ENCODE measurements at places on chromosomes 3 and 15.

DNA sequence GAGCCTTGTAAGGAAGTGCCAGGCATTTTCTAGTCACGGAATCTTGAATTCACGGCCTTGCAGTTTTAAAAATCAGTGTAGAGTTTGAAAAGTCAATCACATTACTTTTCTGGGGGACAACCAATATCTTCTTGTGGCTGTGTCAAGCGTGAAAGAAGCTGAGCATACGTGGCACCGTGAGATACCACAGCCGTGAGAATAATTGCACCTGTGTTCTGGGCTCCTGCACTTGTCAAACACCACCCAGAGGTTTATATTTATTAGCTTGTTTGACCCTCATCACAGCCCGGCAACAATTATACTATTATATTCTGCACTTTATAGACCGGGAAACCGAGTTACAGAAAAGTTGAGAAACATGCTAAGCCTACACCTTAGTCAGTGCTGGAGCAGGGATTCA is 45.2 kb downstream of the ARRDC4 start:
- H3K36me3 ChIP-seq: no peaks in the 10 kb centered on the region
- H3K27me3 ChIP-seq: no peaks in the 10 kb centered on the region
- H3K4me3 ChIP-seq: no peak overlapping the region
- H3K27ac ChIP-seq: no peak overlapping the region
- no peaks in the 10 kb centered on the region for H3K4me1 ChIP-seq

DNA sequence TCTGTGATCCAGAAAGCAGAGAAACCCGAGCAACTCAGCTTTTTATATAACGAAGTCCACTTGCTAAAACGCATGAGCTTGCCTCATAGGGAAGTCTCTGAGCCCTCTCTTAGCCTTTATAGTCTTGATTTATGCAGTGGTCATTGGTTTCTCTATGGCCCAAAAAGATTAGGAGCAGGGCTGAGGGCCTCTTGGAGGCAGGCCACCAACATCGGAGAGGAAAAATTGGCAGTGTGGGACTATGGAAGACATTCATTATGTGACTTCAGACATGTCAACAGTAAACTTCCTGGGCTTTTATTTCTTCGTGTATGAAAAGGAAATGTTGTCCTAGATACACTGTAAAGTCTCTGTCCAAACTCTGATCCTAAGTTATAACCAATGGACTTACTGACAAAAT is 13.5 kb downstream of the RAB8B start:
- H3K27ac ChIP-seq: no peak overlapping the region
- no peak for DNase-seq
- no peak overlapping the region for H3K4me3 ChIP-seq
- peaks cover under 1% of the 10 kb centered on the region for H3K27me3 ChIP-seq
- no peaks in the 10 kb centered on the region for H3K36me3 ChIP-seq
- H3K4me1 ChIP-seq: peaks cover 45% of the 10 kb centered on the region

DNA sequence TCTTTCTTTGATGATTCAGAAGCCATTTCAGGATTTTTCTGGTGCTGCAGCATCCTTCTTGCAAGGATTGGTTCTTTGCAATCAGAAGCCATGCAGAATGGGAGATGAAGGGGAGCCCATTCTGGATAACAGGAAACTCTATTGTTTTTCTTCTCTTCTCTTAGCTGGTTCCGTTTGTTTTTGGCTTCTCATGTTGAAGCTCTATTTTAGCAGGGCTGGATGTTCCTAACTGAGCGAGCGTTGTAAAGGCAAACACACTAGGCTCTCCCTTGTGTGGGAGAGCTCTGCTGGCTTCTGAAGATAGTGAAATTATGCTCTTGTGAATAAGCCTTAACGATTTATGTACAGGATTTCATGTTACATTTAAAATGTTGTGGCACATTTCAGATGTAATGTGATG is 8.3 kb downstream of the CACNA1D start:
- DNase-seq: no peak
- H3K27me3 ChIP-seq: no peaks in the 10 kb centered on the region
- no peak overlapping the region for H3K4me3 ChIP-seq
- H3K36me3 ChIP-seq: no peaks in the 10 kb centered on the region
- H3K4me1 ChIP-seq: peaks cover 4% of the 10 kb centered on the region

DNA sequence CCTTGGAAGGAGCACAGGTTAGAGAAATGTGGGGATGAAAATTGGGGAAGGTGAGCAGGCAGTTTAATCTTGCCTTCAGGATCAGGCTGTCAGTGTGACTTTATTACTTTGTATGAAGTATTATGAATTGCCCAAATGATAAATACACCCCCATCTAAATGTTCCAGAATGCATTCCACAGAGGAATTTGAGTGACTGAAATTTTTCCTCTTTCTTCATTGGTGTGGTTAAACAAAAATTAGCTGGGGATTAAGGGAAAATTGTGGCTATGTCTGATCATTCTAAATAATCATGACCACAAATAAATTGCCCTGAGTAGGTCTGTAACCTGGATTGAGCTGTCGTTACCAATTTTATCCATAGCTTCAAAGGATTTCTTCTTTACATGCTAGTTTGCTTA is 33.5 kb downstream of the FAM98B start:
- H3K27ac ChIP-seq: no peak overlapping the region
- no peak for DNase-seq
- H3K27me3 ChIP-seq: no peaks in the 10 kb centered on the region
- H3K4me3 ChIP-seq: no peak overlapping the region
- H3K36me3 ChIP-seq: no peaks in the 10 kb centered on the region

GRCh38 chr15:45855210-45855906 is 220.5 kb downstream of the SQOR start:
- H3K27me3 ChIP-seq: no peaks in the 10 kb centered on the region
- no peak overlapping the region for H3K4me3 ChIP-seq
- H3K4me1 ChIP-seq: no peaks in the 10 kb centered on the region

DNA sequence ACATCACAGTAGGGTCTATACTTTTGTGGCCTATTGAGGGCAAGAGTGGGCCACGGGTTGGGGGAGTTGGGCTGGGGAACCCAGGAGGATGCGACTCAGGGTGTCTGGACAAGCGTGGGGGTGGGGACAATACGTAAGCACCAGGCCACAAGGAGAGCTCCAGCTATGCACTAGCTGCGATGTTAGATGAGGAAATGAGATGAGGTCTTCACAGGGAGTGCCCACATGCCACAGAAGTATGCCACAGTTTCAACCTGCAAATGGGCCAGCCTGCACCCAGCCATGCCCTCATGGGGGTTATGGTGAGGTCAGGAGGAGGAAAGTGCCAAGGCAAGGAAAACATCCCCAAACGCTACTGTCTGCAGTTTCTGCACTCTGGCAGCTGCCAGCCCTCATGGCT is 30.5 kb downstream of the CACNA2D2 start:
- H3K4me1 ChIP-seq: peaks cover 4% of the 10 kb centered on the region
- H3K4me3 ChIP-seq: no peak overlapping the region
- no peak for DNase-seq
- H3K36me3 ChIP-seq: no peaks in the 10 kb centered on the region
- peaks cover 7% of the 10 kb centered on the region for H3K27me3 ChIP-seq

DNA sequence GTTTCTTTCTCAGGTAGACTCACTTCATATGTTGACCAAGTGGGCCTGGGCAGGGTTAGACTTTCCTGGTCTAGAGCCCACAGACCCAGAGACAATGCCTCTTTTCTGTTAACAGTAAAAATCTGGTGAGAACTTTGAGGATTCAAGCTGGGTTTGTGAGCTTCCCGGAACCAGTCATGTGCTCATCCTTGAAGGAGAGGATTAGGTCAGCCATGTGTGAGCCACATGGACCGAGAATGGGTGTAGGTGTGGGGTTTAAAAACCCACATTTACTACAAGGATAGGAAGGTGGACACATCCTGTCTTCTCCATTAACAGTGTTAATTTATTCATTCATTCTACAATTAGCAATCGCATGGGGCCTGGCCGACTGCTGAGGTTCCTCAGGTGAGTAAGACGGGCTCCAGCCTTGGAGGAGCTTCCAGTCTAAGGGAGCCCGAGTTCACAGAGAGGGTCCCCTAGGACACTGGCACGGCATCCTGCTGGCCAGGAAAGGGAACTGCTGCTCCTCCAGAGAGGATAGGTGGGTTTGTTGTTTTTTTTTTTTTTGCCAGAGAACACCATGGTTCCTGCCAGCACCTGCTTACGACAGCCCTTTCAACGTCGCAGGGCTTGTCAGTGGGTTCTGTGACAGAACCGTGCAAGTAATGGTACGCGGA is 69.0 kb downstream of the SQOR start:
- H3K27ac ChIP-seq: no peak overlapping the region
- peaks cover 3% of the 10 kb centered on the region for H3K4me1 ChIP-seq
- H3K36me3 ChIP-seq: no peaks in the 10 kb centered on the region
- peaks cover 8% of the 10 kb centered on the region for H3K27me3 ChIP-seq
- peak overlapping the region; percentile 52 for H3K4me3 ChIP-seq

GRCh38 chr3:173371848-173372487 is 25.6 kb upstream of the NLGN1 start:
- H3K36me3 ChIP-seq: no peaks in the 10 kb centered on the region
- H3K27me3 ChIP-seq: no peaks in the 10 kb centered on the region
- no peaks in the 10 kb centered on the region for H3K4me1 ChIP-seq
- no peak overlapping the region for H3K27ac ChIP-seq
- H3K4me3 ChIP-seq: no peak overlapping the region
- peak; percentile 43 for DNase-seq

GRCh38 chr15:44137750-44138149 is 57.3 kb downstream of the FRMD5 start:
- peaks cover 8% of the 10 kb centered on the region for H3K4me1 ChIP-seq
- no peaks in the 10 kb centered on the region for H3K27me3 ChIP-seq
- H3K36me3 ChIP-seq: no peaks in the 10 kb centered on the region
- DNase-seq: no peak

- peak overlapping the region; percentile 56 for H3K27ac ChIP-seq
- no peaks in the 10 kb centered on the region for H3K36me3 ChIP-seq
- peak overlapping the region; percentile 70 for H3K4me3 ChIP-seq
- DNase-seq: no peak
- no peaks in the 10 kb centered on the region for H3K27me3 ChIP-seq
These were observed 473.7 kb upstream of the ROBO2 start for GRCh38 chr3:76566211-76566534.

Data from glutamatergic neuron (in vitro differentiated cells).